ENCODE measurements at places on chromosomes 11 and 22.

DNA sequence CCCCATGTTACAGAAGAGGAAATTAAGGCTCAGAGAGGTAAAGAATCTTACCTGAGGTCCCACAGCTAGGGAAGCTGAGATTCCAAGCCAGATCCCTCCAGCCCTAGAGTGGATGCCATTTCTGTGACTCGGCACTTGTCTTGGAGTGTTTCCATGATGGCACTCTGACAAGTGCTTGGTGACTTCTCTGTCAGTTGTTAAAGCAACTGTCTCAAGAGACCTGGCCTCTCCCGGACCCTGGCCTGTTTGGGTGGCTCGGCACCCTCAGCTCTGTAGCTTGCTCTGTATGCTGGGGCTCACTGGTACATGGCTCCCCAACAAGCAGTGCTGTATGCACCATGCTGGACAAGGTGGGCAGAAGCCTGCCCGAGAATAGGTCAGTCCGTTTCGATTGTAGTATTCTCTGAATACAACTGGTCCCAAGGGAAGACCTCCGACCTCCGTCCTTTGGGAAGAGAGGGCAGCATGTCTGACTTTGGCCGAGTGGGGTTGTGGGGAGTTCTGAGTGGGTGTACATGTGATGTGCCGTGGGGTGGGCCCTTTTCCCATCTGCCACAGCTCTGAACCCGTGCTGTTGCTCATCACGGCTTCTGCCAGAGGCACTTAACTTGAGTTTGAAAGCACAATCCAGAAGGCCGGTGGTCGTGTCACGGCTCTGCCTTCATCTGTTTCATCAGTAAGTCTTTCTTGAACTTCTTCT, 12.4 kb downstream of the ACO2 start:
- no peak for DNase-seq

GRCh38 chr22:47040486-47041270, 278.2 kb downstream of the TBC1D22A start:
- no peak for DNase-seq

- no peak for DNase-seq
Observed at GRCh38 chr11:1224111-1224490, 1.2 kb downstream of the MUC5B start.

DNA sequence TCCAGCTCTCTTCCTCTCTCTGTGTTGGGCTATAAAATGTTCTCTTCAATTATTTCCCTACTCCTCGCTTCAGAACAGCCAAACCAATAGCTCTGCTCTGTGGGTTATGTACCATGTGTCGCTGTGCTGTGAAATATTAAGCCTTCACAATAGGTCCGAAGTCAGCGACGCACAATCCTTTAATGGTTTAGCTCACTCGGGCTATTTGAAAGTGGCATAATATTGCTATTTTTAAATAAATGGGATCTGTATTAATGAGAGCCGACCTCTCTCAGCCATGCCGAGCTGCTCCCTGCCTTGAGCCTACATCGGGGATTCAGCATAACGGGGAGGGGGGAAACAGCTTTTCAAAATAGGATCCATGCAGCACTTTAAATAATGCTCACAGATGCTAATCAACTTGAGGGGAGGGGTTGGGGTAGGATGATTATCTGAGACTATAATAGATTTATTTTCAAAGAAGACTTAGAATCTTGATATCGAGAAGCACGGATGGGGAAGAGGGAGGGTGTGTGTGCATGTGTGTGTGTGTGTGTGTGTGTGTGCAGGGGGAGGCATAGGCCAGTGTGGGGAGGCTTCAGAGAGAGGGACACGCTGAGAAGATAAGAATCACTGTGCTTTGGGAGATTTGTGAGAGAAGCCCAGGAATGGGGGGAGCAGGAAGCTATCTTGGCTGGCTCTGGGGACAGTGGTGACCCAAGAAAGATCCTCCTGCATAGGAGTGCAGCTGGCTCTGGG, 271.5 kb downstream of the NXPE2 start:
- DNase-seq, result no peak

GRCh38 chr11:106461839-106462545, 384.5 kb downstream of the AASDHPPT start:
- no peak for DNase-seq

Data from iPS DF 6.9 (cell line).